ENCODE measurements at places on chromosomes 5 and 9.

DNA sequence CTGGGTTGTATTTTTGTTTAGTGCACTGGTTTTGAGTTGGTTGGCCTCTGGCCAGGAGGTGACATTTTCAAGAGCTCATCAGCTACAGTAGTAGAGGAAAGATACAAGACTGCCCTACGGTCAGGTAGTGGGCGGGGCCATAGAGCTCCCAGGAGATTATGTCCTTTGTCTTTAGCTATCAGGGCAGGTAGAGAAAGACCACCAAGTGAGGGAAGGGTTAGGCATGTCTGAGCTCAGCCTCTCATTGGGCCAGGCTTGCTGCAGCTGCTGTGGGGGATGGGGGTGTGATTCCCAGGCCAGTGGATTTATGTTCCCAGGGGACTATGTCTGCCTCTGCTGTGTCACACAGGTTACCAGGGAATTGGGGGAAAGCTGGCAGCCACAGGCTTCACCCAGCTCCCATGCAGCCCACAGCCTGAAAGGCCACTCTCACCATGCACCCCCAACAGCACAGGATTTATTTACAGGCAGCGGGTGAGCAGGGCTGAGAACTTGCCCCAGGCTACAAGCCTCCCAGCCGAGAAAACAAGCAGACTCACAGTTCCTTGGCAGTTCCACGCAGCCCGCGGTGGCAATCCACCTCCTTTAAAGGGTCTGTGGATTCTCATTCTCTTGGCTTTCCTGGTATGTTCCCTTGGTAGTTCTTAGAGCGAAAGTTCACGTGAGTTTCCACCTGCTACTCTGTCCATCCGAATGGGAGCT, 37.5 kb upstream of the BOD1 start:
- no peak for DNase-seq

- DNase-seq, result no peak
Measured at GRCh38 chr5:13186177-13186576, 758.3 kb downstream of the DNAH5 start.

DNA sequence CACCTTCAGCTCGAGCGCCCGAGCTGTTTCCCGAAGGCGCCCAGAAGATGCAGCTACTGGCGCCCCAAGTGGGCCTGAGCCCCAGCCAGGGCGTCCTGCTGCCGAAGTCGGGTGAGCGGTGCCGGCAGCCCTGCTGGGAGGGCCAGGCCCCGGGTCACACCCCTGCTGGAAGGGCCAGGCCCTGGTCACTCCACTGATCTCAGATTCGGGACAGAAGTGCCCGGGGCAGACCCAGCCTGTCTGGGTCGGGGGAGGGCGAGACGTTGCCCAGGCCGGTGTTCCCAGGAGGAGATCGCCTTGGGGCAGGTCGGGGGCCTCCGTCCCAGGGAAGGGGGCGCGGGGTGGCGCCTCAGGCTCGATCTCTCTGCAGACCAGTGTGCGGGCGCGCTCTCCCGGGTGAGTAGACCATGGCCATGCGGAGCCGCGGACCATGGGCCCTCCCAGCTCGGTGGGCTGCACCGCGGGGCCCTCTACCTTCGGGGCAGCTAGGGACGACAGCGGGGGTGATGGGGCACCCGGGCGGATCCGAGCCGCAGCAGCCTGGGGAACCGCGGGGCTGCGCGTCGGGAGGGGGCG, 2.3 kb downstream of the LCNL1 start:
- DNase-seq, result no peak

DNA sequence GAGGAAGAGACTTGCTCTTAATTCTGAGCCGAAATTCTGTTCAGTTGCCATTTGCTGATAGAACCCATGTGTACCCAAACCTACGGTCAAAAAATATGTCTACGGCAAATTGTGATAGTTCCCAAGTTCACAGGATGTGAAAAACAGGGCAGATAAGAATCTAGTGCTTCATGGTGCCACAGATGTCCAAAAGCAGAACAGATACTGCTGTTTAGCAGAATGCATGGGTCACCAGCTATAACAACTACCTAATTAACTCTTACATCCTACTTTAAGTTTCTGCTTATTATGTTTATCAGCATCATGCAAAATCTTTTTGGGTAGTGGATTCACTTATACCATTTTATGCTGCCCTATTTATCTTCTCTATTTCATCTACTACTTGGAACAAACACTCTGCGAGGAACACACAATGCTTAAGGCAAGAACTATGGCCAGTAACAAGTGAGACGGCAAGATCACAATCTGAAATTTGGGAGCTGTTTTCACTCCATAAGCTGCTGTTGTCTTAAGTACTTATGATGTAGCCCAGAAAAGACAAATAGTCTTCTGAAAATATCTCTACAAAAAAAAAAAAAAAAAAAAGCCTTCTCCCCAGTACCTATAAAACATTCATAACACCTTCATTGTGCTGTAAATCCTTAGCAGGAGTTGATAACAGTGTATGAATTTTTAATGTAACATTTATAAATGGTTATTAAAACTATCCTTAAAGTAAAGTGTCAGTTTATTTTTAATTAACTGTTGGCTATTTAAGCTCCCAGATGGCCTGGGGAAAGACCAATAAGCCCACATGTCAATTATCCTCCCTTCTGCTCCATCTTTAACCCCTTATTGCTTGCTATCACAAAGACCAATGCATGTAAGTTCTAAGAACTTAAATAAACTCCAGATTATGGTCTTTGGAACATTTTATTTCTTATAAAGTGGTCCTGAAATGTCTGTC, 232.3 kb downstream of the TLR4 start:
- no peak for DNase-seq

DNA sequence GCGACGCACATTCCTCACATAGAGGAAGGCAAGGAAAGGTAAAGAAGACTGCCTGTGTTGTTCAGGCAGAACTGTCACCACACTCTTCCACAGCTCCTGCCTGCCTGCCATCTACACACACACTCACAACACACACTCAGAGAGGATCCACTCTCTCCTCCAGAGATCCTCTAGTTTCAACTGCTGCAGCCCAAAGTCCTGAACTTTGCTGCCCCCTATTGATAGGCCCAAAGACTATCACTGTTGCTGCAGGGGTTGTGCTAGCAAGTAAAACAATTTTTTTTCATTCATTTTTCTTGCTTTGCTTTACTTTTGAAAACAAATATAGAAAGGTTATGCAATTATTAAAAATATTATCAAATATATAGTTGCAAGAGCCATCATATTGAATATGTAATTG, 5.9 kb upstream of the CFAP90 start:
- no peak for DNase-seq

DNA sequence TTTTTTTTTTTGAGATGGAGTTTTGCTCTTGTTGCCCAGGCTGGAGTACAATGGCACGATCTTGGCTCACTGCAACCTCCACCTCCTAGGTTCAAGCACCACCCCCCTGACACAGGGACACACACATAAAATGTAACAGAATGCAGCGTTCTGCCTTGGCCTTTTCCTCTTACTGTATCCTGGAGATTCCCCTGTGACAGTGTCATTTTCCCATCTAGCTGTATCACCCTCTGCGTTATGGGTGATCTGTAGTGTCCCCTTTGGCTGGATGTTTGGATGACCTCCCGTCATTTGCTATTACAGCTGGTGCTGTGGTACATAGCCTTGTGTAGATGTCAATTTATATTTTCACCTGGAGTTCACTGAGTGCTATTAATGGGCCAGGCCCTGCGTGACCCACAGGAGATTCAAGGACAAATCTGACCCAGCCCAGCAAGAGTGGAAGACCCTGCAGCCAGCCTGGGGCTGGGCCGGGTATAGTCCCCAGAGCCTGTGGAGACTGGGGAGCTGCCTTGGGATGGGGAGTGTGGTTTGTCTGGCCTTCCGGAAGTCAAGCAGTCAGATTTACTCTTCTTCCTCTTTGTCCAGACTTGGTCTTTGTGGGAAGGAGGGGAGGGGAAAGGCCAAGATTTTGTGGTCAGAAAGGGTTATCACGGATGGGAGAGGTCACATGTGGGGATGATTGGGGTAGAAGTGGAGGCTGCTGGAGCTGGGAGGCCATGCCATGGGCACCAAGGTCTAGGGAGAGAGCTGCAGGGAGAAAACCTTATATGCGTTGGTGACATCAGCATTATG, 43.6 kb downstream of the ERGIC1 start:
- no peak for DNase-seq

DNA sequence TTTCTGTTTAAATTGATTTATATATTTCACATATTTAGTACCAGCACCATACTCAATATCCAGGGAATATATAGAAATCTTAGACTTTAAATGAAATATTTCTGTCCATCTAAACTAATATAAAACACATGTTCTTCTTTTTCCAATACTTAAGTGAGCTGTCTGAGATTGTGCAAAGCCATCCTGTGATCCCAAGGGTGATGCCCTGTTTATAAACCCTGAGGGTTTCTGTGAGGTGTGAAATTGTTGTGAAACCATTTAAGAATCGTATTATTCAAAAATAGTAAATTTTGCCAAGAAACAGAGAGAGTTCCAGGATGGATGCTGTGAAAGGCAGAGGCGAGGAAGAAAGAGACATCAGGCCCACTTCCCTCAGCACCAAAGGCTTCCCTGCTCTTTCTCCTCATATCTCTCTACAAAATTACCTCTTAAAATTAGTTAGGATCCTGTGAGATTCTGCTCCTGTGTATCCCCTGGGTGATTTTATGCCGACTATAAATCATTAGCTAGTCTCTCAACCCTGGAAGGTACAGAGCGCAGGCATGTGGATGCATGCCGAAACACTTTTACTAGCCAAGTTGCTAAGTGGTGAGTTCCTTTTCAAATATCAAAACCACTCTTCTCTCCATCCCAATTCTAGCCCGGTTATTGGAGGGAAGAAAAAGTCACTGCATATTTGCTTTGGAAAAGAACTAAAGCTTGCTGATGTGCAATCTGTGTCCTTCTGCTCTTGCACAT, 183.0 kb downstream of the GLIS3 start:
- no peak for DNase-seq

DNA sequence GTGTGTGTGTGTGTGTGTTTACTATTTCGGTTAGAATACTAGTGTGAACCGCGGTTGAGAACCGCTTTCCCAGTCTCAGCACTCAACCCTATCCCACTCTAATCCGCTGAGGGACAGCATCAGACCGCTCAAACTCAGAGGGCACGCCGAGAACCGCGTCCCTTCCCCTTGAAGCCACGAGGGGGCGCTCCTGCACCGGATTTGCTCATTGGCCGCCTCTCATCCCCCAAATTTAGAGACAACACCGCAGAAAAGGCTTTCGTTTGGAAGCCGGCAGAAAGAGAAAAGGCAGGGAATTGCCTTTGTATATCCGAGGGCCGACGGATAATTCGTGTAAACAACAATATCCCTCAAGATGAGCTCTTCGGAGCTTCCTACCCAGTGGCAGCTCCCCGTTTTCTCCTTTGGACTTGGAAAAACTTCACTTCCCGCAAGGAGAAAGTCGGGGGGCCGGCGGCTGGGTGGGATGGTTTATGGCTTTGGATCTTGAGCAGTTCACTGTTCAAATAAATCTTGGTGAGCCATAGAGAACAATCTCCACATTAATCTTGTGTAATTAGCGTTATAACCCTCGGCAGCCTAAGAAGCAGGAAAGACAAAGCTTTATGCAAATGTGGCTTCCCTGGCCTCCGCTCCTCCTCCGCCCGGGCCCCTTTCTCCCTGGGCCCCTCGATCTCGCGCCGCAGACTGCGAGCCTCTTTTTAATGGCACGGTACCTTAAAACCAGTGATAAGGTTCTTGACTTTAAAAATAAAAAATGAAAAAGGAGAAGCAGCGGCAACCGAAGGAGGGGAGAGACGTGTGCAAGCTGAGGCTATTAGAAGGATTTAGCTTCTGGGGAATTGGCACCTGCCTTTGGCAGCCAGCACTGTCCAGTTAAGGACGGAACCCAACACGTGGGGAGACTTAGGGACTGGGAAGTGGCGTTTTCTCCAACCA, 296.8 kb downstream of the PARP8 start:
- peak; percentile 86 for DNase-seq

- DNase-seq, result no peak
Measured at GRCh38 chr5:1783216-1783554, 16.5 kb downstream of the MRPL36 start.

GRCh38 chr9:81686614-81687520, 2.5 kb downstream of the TLE1 start:
- peak; percentile 80 for DNase-seq

GRCh38 chr5:53481159-53481886, 894 bp downstream of the FST start:
- no peak for DNase-seq

DNA sequence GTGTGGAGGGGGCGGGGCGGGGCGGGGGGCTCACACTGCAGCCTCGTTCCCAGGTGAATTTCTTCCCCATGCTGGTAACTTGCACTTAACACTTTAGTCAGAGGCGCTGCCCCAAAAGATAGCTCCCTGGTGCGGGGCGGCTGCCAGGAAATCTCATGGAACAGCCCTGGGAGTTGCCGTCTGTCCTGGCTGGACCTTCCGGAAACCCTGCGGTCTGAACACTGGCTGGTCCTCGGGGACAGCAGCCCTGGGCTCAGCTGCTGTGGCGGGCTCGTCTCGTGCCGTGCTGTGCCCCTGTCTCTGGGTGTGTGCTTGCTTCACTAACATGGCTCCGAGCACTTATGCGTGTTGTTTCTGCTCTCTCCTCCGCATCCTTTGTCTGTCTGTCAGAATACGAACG, 25.8 kb downstream of the PTGES2 start:
- no peak for DNase-seq

DNA sequence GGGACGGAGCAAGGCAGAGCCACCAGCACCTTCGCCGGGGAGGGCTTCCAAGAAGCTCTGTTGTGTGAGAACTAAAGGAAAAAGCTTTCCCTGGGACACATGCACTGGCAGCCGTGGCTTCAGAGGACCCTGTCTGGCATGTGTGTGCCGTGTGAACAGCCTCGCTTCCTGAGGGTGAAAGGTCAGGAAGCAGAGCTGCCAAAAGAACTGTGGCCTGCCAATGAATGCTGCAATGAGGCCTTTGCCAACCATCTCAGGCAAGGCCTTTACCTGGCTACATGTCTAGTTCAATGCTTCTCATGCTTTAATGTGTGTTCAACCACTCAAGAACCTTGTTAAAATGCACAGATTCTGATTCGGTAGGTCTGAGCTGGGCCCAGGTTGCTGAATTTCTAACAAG, 53.5 kb downstream of the NIPSNAP3B start:
- DNase-seq, result no peak

- DNase-seq, result no peak
Measured at GRCh38 chr5:122638581-122638980, 136.3 kb upstream of the SNX2 start.

DNA sequence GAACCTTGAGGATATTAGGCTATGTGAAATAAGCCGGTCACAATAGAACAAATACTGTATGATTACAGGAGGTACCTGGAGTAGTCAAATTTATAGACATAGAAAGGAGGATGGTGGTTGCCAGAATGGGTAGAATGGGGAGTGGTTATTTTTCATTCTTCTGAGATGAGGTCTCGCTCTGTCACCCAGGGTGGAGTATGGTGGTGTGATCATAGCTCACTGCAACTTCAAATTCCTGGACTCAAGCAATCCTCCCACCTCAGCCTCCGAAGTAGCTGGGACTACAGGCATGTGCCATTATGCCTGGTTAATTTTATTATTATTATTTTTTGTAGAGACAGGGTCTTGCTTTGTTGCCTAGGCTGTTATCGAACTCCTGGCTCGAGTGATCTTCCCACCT, 27.1 kb downstream of the SH3PXD2B start:
- no peak for DNase-seq

GRCh38 chr9:99019510-99020331, 76.0 kb downstream of the COL15A1 start:
- no peak for DNase-seq

- DNase-seq, result no peak
Measured at GRCh38 chr9:85021686-85022085, 352.2 kb downstream of the NTRK2 start.

GRCh38 chr9:131304676-131305355, 15.3 kb downstream of the PLPP7 start:
- peak; percentile 85 for DNase-seq

Data from T47D (cell line).